ENCODE measurements at places on chromosomes 5 and 9.

DNA sequence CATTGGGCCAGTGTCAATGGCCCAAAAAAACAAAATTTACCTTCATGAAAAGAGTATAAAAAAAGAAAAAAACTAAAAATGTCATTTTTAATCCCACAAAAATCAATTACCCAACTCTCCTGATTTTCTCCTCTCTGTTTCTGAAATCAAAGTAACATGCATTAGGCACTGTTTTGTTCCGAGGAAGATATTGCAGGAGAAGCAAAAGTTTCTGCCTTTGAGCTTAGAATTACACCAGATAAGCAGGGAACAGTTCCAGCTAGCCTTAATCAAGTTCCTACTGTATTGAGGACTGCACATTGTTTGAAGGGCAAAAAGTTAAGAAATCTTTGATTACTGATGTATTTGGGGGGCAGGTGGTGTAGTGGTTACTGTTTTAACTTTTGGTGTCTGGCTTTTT is 1.1 kb upstream of the PRKAA1 start:
- no peak for DNase-seq

GRCh38 chr9:36731068-36731956 is 158.6 kb downstream of the MELK start:
- DNase-seq = no peak

GRCh38 chr5:10275991-10276390 is 25.9 kb downstream of the CCT5 start:
- DNase-seq = no peak

DNA sequence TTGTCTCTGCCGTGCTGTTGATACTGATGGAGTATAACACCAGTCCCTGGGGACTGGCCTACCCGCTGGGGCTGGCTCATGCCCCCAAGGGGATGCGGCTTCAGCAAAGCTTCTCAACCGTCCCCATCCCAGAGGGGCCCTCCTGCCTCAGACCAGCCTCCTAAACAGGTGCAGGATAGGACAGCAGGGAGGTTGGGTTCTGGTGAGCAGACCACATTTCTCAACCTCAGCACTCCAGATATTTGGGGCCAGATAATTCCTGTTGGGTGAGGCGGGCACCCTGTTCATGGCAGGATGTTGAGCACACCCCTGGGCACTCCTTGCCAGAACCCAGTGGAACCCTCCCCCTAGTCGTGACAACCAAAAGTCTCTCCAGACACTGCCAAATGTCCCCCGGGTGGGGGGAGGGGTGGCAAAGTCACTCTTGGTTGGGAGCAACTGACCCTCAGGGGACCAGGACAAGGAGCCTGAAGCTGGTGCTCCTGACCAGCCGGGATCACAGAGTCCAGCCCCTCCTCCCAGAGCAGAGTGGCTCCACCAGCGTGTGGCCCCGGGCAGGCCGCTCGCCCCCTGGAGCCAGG is 107.8 kb downstream of the ZNF354C start:
- no peak for DNase-seq

- no peak for DNase-seq
Measured at GRCh38 chr9:25691786-25692185, 13.5 kb upstream of the TUSC1 start.

GRCh38 chr9:92829420-92829819 is 48.4 kb downstream of the ZNF484 start:
- DNase-seq = no peak

GRCh38 chr5:112995764-112996618 is 19.4 kb downstream of the DCP2 start:
- peak; percentile 74 for DNase-seq

- DNase-seq = no peak
Measured at GRCh38 chr5:113675166-113675565, 161.7 kb downstream of the YTHDC2 start.

DNA sequence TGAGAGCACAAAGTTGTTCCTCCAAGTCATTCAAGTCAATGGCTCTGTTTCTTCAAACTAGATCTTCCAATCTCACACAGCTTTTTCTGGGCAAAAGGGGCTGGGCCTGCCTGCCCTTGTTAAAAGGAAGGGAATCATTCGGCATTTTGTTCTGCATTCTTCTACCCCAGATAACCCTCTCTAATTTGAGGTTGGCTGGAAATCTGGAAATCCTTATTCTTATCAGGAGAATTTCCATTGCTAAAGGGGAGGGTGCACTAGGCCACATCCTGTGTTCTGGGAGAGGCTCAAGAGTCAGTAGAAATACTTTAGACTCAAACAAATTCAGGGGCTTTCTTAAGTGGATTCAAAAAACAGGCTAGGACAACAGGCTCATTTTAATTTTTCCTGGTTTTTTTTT is 384.7 kb upstream of the ZNF462 start:
- no peak for DNase-seq
